ENCODE measurements at places on chromosomes 2 and 18.

GRCh38 chr2:123961576-123961975, 63.5 kb upstream of the CNTNAP5 start:
- no peak for DNase-seq

DNA sequence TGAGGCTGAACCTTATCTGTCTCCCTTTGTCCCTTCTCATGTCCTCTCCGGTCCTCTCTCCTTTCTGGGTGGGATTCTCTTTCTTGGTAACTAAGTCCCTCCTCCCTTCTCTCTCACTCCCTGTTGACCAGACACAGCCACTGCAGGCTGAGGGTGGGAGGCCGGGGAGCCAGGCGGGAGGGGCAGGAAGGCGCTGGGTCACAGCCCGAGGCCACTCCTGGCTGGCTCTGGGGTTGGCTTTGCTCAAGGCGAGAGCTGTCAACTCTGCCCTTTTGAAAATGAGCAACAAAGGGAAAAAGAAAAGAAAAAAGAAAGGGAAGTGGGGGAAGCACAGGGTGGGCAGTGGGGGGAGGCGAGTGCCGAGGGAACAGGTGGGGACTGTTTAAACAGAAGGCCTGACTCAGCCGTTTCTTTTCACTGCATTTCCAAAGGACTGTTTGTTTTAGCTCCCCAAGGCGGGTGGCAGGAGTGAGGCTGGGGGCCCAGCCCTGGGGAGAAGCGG, 70.5 kb upstream of the IGFBP5 start:
- DNase-seq: no peak

- DNase-seq: no peak
Observed at GRCh38 chr2:18548621-18549020, 11.8 kb downstream of the RDH14 start.

DNA sequence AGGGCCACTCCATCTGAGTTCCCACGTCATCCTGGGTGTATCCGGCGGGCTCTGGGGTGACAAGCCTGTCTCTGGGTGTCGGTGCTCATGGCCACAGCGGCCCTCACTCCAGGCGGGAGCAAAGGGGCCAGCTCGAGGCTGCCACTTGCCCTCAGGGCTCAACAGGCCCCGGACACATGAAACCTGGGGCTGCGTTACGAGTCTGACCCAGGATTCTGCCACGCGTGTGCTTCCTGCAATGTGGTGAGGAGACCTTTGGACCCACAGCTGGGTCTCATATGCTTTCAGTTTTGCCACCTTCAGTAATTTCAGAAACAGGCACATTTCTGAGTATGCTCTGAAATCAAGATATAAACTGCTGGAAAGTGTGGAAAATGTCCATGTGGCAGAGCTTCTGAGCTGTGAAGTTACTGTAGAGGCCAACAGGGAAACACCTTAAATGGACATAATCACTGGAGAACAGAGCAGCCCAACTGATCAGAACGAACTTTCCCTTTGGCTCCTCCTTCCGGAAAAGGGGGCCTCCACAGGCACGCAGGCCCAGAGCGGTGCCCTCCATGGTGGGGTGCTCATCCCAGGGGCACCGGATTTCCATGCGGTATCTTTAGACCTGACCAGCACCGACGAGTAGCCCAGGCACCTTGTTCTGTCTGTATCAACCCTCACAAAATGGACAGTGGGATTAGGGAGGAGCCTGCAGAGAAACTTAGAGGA, 14.1 kb downstream of the PER2 start:
- no peak for DNase-seq

GRCh38 chr2:64626963-64627760, 26.6 kb downstream of the SERTAD2 start:
- peak; percentile 35 for DNase-seq

DNA sequence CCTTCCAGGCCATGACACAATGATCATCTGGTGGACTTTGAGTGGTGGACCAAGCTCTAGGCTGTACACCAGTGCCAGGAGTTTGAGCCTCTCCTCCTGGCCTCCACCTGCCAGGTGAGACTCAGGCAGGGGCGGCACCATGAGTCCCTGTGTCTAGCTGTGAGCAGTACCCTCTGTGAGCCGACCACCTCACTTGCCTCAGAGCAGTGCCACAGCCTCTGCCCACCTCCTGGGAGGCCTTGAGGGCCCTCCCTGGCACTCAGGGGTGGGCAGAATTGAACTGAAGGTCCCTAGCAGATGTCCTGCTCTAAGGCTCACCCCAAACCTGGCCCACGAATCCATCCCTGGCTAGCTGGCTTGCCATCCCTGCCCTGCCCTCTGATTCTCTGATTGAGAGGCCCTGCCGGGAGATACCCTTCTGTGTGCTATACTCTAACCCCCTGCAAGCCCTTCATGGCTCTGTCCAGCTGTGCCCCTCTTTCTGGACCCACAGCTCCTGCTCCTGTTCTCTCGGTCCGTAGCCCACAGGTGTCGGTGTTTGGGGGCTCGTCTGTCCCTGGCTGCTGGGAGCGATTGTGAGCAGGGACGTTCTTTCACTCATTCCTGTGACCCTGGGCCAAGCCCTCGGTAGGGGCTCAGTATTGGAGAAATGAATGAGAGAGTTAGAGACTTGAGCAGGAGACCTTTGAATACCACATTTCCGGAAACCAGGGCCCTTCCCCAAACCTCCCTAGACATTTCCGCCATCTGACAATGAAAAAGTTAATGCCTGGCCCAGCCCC, 70.0 kb downstream of the INHBB start:
- DNase-seq: no peak

All from endothelial cell of umbilical vein (primary cell).